OCI-M1 (cell line): ENCODE measurements at places on chromosomes 2 and 18.

GRCh38 chr2:215271446-215271845 is 40.4 kb upstream of the ATIC start:
- DNase-seq = no peak

GRCh38 chr18:63823516-63824219 is 48.5 kb downstream of the SERPINB7 start:
- peak; percentile 17 for DNase-seq

- no peak for DNase-seq
Observed at GRCh38 chr2:101830555-101830954, 133.0 kb downstream of the MAP4K4 start.

- no peak for DNase-seq
Observed at GRCh38 chr18:9109523-9109922, 7.0 kb downstream of the NDUFV2 start.

DNA sequence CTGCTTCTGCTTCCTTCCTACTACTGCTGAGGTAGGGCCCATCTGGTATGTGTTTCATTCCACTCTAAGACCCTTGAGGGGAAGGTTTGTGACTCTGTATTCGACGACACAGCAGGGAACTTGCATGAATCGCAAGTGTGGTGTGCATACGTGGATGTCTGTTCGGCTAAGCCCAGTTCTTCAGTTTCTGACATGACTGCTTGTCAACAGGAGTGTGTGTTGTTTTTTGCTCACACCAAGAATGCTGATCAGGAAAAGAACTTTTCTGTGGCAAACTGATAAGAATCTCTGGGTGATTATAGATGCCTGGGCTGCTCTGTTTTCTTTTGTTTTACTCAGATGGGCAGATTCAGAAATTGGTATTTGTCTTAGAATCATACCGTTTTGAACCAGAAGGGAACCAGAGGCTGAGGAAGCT is 22.0 kb downstream of the TNFRSF11A start:
- DNase-seq = no peak

DNA sequence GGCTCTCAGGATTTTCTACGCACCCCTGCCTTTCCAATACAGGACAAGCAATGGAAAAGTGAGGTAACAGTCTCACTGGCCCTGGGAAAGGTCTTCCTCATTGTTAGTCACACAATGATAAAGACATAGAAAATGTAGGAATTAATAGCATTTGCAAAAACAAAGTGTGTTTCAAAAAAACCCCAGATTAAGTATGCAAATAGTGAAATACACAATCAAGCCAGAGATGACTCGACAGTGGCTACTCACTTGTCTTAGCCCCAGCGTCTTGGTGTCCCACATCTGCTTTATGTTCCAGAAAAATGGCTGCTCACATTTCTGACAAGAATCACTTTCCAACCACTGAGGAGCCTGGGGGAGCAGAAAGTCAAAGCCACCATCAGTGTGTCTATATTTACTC is 47.0 kb upstream of the AP1S3 start:
- DNase-seq = no peak

DNA sequence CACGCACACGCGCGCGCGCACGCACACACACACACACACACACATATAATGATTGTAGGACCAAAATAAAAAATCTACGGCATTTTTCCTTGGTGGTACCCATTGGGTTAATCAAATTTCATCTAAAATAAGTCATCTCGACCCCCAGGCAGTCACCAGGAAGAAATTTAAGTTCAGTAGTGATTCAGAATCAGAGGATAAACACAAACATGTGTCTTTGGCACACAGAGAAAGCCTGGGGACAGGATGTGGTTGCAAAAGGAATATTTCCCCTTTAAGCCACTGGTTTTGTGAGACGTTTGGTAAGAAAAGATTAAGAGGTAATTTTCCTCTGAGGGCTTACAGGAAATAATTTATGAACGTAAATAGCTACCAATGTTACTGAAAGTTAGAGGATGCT is 171.6 kb upstream of the PIEZO2 start:
- no peak for DNase-seq

- no peak for DNase-seq
Observed at GRCh38 chr2:15169326-15170069, 391.6 kb downstream of the NBAS start.

GRCh38 chr2:21256006-21256405 is 132.2 kb downstream of the TDRD15 start:
- DNase-seq = peak; percentile 75

GRCh38 chr2:11155381-11156035 is at the start of gene SLC66A3:
SLC66A3 (plus strand) TSS chr2:11155467; CDS start chr2:11155547, 80 bp downstream.
- DNase-seq = peak; percentile 92

DNA sequence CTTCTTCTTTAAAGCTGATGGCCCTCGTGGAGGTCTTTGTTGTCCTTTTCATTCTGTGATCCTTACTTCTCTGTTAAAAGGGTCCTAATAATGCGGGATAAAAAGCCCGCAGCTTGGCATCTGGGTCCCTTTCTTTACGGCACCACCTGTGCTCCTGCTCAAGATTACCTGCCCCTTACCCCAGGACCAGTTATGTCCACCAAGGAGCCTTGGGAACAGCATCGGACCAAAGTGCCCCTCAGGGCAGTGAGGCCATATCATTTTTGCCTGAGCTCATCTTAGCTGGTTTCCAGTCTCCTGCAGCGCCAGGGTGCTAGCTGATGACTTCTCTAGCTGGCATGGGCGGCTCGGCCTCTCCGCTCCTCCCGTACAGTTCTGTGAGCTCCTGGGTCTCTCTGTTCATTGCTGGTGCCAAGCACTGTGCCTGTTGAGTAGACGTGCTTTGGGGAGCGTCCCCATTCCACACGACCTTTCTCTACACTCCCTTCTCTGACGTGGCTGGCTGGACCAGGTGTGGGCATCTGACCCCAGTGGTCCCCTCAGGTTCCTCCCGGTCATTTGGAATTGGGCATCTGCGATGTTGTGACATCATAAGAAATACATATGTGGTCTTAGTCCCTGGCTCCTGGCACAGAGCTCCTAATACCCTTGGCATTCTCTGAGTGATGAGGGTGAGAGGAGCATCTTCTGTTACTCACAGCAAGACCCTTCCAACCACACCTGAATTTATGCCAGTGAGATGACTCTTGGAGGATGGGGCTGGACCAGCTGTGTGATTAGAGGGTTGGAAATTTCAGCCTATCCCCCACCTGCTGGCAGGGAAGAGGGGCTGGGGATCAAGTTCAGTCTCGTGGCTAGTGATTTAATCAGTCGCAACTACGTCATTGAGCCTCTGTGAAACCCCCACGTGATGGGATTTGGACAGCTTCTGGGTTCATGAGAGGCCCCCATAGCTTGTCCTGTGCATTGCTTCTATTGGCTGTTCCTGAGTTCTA is 134.2 kb upstream of the HS6ST1 start:
- no peak for DNase-seq

DNA sequence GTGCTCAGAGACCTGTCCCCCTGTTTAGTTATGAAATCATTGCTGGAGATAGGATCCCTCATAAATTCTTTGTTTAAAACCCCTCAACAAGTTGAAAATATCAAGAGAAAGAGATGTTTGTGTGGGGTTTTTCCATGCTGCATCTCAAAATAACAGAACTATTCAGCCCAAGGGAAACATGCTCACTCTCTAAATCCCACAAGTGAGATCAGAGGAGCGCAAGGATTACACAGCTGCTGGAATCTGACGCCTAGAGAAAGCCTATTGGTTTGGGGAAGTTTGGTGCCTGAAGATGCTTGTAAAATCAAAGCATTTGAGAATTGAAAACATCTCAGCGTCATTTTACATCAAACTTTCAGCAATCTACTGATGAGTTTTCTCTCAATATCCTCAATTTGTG is 7.9 kb downstream of the FSHR start:
- DNase-seq = no peak

GRCh38 chr2:198004921-198005829 is 200.8 kb downstream of the PLCL1 start:
- no peak for DNase-seq

GRCh38 chr2:44295633-44296359 is 20.5 kb downstream of the SLC3A1 start:
- DNase-seq = no peak

DNA sequence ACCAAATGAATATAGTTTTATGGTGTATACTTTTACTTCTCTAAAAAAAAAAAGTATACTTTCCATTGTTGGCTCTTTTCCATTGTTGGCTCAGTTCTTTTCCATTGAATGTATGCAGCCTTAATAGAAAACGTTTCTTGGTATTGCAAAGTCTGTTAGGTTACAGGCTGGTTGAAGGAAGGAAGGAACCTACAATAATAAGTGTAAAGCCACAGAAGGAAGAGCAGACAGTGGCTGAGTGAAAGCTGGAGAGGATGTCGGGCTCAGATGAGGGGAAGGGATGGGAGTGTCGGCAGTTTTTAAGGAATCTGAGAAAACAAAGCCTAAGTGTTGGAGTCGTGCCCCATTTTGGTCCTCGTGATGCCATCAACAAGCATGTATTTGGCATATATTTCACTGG is 6.8 kb downstream of the COPS8 start:
- DNase-seq = no peak

DNA sequence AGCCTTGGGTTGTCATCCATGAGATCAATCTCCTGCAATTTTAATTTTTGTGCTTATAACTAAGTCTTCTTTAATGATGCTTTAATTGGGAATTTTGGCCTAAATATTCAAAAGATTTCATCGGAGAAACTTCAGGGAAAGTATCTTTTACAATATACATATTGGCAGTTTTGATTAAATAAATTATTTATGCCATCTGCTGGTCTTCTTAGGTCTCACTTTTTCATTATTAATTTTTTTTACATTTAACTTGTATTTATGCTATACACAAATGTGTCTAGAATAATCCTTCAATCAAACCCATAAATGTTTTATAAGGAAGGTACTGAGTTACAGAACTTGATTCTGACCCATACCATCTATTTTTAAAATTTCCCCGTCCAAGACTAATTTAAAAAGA is 95.1 kb upstream of the XPO1 start:
- DNase-seq = no peak

- DNase-seq = no peak
Observed at GRCh38 chr2:200121931-200122330, 166.5 kb downstream of the MAIP1 start.

DNA sequence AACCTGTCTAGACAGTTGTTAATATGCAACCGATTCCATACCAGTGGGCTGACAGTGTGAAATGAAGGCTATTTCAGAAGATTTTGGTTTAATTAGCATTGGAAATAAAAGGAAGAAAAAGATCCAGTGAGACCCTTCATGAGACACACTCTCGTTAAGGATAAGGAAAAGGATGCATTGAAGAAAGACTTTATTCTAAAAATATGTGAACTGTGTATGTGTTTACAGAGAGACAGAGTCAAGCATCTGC is 2.1 kb downstream of the KLF7 start:
- no peak for DNase-seq

GRCh38 chr18:27713037-27713737 is 463.7 kb downstream of the CDH2 start:
- no peak for DNase-seq

DNA sequence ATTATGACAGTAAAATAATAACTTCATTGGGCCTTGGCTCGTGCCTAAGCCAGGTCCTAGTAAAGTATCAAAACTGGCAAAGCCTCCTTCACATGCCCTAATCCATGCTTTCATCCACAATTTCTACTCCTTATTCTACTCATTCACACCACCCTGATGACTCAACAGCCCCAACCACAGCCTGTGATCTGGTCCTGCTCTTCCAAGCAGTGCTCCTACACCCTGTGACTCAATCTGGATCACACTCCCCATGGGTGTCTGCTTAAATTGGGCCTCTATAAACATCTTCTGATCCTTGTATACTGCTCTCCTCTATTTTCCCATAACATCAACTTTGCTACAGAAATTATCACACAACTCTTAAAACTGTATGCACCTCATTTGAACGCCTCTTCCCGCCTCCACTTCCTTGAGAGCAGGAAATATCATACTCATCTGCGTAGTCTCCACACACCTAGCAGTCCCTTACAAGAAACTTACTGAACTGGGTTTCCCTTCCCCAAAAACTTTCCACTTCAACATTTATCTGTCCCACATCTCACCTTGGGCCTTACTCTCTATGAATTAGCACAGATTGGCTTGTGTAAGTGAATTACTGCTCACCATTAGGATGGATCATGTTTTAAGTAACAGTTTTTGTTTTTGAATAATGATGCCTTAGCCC is 15.9 kb downstream of the GTF3C3 start:
- no peak for DNase-seq

DNA sequence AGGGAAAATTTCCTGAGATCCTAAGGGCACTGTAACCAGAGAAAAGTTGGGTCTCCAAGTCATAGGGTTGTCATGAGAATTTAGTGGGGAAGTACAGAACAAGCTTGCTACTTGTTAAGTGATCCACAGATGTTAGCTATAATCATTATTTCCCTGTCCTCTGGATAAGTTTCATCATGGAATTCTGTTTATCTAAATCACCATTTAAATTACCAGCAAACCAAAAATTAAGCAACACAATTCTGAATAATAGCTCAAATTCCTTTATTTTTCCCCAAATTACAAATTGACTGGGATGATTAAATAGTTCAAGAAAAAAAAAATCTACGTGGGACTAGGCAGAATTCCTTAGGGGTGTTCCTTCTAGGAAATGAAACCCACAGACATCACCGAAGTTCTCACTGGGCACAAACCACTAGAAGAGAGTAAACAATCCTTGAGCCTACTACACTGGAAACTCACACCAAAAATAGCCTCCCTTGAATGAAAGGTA is 159.5 kb downstream of the COL6A3 start:
- DNase-seq = no peak

DNA sequence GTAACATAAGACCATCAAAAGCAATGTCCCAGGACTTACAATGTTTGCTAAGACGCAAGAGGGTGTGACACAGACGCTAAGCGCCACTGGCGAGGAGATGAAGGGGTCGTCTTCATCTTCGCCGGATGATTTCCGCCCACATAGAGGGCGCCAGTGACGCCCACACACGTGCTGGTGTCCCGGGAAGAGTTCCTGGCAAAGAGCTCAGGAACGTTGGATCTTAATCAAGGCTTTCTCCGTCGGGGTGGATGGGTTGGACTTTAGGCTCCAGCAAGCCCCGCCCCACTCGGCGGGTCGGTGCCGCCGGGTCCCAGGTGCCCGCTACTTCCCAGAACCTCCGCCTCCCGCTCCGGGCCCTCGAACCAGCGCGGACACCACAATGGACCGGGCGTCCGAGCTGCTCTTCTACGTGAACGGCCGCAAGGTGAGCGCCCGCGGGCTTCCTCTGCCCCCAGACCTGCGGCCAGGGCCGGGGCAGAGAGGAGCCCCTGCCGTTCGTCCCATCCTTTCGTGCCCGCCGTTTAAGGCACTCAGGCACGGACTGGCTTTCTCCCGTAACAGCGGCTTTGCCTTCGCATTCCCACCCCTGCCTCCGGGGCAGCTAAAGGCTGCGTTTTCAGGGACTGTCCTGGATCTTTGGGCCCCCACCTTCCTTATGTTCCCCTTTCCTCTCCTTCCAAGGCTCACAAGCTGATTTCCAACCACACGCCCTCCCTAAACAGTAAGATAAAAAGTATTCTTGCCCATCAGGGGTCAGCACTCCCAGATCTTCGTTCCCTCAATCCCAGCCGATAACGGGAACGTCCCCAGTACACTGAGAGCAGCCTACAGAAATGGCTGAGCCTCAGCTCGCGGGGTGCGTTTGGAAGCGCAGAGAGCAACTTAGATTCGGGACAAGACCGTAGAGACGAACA is at the start of gene AOX1:
TSS of gene AOX1 (plus strand) at position 285 of the 914 bp plus-strand sequence. CDS start at position 380, 95 bp downstream.
- DNase-seq = no peak

GRCh38 chr18:79553154-79553553 is 126.4 kb upstream of the CTDP1 start:
- DNase-seq = no peak

- DNase-seq = no peak
Observed at GRCh38 chr2:183172220-183172887, 48.1 kb downstream of the NUP35 start.

GRCh38 chr2:59871830-59872229 is 681.6 kb downstream of the BCL11A start:
- no peak for DNase-seq

- DNase-seq = no peak
Observed at GRCh38 chr2:223846515-223846914, 9.1 kb upstream of the AP1S3 start.
